NCI-H345 (cell line): ENCODE measurements at places on chromosomes 2 and 18.
A peak's percentile ranks its signal among the peaks of the same experiment; 100 is the strongest.

- DNase-seq = no peak
Observed at GRCh38 chr18:23066060-23066459, 69.2 kb upstream of the CABLES1 start.

DNA sequence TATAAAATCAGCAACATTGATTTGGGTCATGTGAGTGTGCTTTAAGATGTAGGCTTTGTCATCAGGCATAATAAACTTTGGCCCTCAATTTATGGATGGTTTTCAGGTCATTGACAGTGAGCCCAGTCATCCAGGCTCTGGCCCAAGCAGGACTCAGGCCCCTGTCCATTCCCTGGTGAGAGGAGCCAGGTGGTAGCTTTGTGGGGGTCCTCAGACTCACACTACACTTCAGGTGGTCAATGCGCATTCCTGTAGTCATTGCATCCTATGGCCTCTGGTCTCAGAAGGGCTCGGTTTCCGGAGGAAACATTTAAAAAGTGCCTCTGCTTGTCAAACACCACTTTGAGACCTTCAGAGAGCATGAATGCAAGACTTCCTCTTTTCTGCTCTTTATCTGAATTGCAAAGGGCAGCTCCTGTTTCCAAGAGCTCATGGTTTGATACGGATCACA is 20.2 kb downstream of the LGALSL start:
- DNase-seq = no peak

DNA sequence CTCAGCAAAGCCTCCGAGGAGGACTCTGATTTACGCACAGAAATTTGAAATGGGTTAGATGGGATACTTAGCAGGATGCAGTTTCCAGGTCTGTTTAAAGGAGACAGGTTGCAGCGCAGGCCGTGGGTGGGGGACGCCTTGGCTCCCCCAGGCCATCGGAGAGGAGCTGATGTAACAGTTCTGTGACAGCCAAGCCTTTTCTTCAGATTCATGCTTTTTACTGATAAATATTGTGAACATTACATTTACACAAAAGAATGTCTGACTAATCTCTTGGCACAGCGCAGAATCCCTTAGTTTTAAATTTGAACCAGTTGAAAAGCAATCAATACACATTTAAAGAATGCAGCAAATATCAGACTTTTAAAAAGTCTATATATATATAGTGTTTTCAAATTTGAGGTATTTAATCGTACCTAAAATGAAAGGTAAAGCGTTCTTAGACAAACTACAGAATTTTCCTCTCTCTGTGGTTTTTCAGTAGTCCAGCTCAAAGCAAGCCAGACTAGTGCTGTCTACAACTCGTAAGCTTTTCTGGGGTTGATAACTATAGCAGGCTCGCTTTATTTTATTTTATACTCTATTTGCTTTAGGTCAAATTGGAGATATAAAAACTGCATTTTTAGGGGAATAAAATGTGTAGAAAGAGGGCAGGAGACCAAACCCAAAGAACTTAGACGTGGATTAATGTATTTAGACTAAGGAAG is 221.9 kb downstream of the PIEZO2 start:
- no peak for DNase-seq

- DNase-seq = peak; percentile 74
Observed at GRCh38 chr18:70489986-70490933, 201.4 kb downstream of the SOCS6 start.

DNA sequence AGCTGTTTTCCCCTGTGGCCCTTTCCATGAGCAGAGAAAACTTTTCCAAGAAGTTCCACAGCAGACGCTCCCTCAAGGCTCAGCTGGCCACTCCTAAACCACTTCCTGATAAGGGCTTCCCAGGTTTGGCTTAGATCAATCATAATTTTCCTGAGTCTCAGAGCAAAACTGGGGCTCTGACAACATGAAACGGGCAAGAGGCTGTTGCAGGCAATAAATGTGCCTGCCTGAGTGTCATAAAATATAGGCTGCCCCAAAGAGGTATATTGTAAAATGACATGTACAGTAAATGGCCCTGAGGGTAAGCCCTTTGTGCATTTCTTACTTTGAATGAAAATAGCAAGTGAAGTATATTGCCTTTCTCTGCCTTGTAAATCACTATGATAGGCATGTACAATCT is 105.6 kb upstream of the UXS1 start:
- DNase-seq = no peak

DNA sequence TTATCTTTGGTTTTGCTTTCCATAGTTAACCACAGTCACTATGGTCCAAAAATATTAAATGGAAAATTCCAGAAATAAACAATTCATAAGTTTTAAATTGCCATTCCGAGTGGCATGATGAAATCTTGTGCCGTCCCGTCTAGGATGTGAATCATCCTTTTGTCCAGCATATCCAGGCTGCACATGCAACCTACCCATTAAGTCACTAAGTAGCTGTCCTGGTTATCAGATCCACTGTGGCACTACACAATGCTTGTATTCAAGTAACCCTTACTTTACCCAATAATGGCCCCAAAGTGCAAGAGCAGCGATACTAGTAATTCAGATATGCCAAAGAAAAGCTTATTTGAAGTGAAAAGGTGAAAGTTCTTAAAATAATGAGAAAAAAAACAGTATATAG is 10.7 kb downstream of the USP34 start:
- DNase-seq = no peak

DNA sequence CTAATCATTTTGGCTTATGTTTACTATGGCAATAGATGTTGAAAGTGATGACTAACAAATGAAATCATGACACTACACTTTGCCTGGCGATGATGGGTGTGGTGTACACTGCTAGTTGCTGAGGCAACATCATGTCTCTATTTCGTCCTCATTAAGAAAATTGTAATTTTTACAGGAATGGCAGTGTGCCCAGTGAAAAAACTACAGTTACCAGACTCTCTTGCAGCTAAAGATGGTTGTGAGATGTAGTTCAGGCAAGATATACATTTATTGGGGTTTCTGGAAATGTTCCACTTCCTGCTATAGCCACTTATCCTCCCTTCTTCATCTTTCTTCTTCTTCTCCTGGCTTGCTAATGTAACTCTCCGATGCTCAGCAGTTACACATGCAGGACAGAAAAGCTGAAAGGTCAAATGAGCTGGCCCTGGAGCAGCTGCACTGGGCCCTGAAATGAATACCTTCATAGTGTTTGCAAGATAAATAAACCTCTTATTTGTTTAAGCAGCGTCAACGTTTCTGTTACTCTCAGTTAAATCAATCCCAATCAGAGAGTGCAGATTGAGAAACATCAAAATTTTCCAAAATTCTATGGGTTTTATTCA is 46.0 kb downstream of the SOCS6 start:
- DNase-seq = no peak

GRCh38 chr18:31957728-31958127 is 14.8 kb upstream of the TRAPPC8 start:
- DNase-seq = no peak

DNA sequence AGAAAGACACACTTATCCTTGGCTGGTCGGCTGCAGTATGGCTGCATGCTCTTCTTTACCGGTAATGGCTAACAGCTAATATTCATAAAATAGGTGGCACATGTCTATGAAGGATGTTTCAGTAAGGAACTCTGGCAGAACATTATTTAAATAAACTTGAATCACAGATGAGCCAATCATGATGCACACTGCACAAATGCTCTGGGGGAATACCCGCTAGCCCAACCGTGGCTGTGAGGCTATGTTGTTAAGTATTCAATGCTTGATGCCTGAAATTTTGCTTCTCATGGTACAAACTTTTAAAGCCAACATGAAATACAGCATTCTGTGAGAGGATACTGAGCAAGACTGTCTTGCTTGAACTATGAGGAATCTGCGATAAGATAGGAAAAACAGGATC is 505.8 kb downstream of the ZEB2 start:
- DNase-seq = no peak

- DNase-seq = no peak
Observed at GRCh38 chr18:56035546-56035945, 447.6 kb upstream of the TCF4 start.

GRCh38 chr2:103740631-103741030 is 978.8 kb downstream of the TMEM182 start:
- DNase-seq = no peak

DNA sequence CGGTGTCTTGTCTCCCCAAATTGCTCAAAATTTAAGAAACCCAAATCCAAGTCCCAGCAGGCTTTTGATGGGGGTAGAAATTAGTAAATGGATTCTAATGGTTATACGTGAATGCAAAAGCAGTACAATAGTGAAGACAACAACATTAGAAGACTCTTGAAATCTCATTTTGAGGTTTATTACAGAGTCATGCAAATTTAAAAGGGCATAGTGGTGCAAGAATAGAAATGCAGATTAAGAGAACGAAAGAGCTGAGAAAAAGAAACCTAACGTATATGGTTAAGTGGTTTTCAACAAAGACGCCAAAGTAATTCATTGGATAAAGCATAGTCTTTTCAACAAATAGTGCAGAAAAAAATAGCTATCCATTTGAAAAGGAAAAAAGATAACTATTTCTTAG is 33.2 kb upstream of the CXXC1 start:
- no peak for DNase-seq
